ENCODE measurements at places on chromosomes 12 and 14. TPM values are rescaled to one million over a fixed set of nuclear protein-coding genes. Genes with fewer than 3 reads are reported as not detected.

GRCh38 chr14:61470261-61470960 lies 149.0 kb downstream of the PRKCH start:
- peaks cover 36% of the 10 kb centered on the region for H3K36me3 ChIP-seq
- H3K4me1 ChIP-seq, result peaks cover 87% of the 10 kb centered on the region
- no peaks in the 10 kb centered on the region for H3K27me3 ChIP-seq
- H3K27ac ChIP-seq, result peak overlapping the region; percentile 94
- DNase-seq, result no peak

- peak overlapping the region; percentile 94 for H3K27ac ChIP-seq
- H3K4me1 ChIP-seq, result peaks cover 96% of the 10 kb centered on the region
- peaks cover 24% of the 10 kb centered on the region for H3K36me3 ChIP-seq
- no peaks in the 10 kb centered on the region for H3K27me3 ChIP-seq
- H3K4me3 ChIP-seq, result no peak overlapping the region
Measured at GRCh38 chr14:73752297-73752992, 38.3 kb upstream of the PNMA1 start.

DNA sequence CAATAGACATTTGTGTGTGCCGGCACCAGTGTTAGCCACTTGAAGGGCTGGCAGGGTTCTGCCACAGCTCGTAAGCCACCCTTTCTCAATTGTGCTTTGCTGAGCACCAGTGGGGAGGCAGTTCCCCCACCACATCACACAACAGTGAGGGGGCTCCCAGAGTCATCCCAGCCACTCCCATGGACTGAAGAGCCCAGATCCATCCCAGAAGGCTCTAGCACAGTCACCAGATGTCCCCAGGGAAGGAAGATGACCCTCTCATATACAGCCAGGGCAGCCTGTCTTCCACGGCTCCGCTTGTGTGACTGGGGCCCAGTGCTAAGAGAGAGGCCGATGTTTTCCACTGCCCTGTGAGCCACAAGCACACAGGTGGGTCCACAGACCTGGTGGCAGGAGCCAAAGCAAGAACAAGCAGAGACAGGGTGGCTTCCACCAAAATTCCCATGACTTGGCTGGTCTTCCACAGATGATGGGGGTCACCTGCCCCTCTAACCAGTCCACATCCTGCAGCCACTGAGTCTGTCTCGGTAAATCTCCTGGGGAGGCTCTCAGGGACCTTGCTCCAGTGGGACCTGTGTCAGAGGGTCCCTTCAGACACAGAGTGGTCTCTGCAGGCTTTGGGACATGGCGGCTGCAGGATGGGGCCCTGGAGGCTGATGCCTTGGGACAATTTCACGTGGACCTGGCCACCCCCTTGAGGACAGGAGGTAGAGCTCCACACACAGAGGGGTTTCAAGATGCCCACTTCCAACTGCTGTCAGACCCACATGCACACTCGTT lies 71.9 kb upstream of the DDX11 start:
- H3K4me3 ChIP-seq, result no peak overlapping the region
- H3K27ac ChIP-seq, result no peak overlapping the region
- no peaks in the 10 kb centered on the region for H3K4me1 ChIP-seq

DNA sequence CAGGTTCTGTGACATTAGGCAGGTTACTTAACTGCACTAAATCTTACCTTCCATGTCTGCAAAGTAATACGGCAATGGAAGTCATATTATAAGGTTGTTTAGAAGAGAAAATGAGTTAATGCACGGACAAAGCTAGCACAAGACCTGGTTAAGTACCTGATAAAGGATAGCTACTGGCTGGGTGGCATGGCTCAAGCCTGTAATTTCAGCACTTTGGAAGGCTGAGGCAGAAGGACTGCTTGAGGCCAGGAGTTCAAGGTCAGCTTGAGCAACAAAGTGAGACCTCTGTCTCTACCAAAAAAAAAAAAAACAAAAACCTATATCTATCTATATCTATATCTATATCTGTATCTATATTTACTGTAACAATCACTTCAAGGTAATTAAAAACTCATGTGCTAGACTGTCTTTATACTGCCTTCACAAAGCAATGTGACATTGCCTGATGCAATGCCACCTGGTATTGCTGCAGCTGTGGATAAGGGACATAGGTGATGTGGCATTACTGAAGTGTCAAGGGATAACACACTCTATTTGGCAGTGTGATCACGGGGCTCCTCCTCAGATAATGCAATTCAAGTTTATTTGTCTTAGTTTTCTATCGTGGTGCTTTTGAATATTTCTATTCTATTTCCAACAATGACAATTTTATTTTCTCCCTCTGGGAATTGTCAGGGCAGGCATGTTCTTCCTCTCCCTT lies 107.1 kb downstream of the PAX9 start:
- H3K4me3 ChIP-seq, result no peak overlapping the region
- H3K27ac ChIP-seq, result no peak overlapping the region
- no peaks in the 10 kb centered on the region for H3K27me3 ChIP-seq
- H3K36me3 ChIP-seq, result no peaks in the 10 kb centered on the region

DNA sequence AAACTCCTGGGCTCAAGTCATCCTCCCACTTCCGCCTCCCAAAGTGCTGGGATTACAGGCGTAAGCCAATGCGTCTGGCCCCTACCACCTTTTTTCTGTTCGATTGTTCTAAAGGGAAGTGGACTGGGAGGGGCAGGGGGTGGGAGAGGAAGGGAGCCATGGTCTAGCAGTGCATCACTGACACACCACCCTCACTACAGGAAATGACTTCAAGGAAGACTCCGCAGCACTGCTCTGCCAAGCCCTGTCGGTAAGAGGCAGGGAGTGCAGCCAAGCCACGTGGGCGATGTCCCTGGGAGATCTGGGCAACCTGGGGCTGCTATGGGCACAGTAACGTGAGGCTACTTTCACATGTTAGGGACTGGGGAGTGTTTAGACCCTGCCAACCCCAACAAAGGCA lies 18.0 kb downstream of the LRRC74A start:
- H3K27me3 ChIP-seq, result peaks cover 4% of the 10 kb centered on the region
- H3K4me1 ChIP-seq, result peaks cover 8% of the 10 kb centered on the region
- peak; percentile 84 for DNase-seq
- H3K27ac ChIP-seq, result peak overlapping the region; percentile 90
- no peaks in the 10 kb centered on the region for H3K36me3 ChIP-seq
- H3K4me3 ChIP-seq, result no peak overlapping the region

DNA sequence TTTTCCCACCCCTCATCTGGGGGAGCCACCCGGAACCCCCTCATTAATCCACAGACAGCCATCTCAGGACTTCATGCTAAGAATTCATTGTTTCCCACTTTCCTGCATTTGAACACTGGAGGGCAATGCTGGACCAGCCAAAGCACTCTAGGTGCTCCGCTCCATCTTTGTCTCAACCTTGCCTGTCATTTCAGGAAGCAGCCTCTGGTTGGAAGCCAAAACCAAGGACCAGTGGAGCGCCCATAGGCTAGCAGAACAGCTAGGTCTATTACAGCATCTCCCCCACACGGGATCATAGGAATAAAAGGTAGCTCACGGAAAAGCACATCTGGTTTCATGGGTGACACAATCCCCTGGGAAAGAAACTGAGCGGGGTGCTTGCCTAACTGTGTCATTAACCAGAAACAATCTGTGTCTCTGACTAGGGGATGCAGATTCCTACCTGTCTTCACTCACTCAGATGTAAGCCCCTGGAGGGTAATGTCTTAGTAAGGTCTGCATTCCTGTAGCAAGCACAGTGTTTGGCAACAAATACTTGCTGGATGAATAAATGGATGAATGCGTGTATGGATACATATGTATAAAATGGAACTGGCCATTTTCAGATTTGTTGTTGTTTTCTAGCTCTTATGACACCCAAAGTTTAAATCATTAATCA lies 197.0 kb downstream of the DAD1 start:
- no peaks in the 10 kb centered on the region for H3K4me1 ChIP-seq
- no peaks in the 10 kb centered on the region for H3K27me3 ChIP-seq
- H3K4me3 ChIP-seq, result no peak overlapping the region
- no peaks in the 10 kb centered on the region for H3K36me3 ChIP-seq
- DNase-seq, result no peak

- peak overlapping the region; percentile 96 for H3K27ac ChIP-seq
- no peaks in the 10 kb centered on the region for H3K27me3 ChIP-seq
- no peak for DNase-seq
- peaks cover 11% of the 10 kb centered on the region for H3K36me3 ChIP-seq
Measured at GRCh38 chr14:75515629-75515996, 6.7 kb upstream of the BATF start.

DNA sequence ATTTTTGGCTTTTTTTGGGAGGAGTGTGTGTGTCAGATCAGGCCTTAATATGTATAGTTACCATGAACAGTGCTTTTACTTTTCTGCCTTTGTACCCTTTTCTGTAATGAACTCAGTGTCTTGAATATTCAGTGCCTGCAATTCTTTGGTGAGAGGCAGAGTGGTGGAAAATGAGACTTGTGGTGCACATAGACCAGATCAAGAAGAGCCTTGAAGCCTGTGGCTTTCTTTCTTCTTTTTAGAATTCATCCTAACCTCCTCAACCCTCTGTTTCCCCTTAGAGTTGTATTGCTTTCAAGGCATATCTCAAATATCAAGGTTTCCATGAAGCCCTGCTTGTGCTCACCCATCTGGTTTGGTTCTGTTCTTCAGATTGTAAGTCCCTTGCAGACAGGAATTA lies 2.6 kb downstream of the YLPM1 start:
- H3K27me3 ChIP-seq, result no peaks in the 10 kb centered on the region
- H3K4me1 ChIP-seq, result peaks cover 54% of the 10 kb centered on the region
- peaks cover 32% of the 10 kb centered on the region for H3K36me3 ChIP-seq
- H3K4me3 ChIP-seq, result peak overlapping the region; percentile 96
- peak; percentile 17 for DNase-seq
- peak overlapping the region; percentile 97 for H3K27ac ChIP-seq

Gene SLC24A4
- not detected for total RNA-seq

Gene DTX1
- 12.9 TPM for total RNA-seq
